ENCODE measurements at places on chromosomes 16 and 17.

GRCh38 chr17:17942846-17943245 lies 29.4 kb downstream of the TOM1L2 start:
- DNase-seq = no peak

DNA sequence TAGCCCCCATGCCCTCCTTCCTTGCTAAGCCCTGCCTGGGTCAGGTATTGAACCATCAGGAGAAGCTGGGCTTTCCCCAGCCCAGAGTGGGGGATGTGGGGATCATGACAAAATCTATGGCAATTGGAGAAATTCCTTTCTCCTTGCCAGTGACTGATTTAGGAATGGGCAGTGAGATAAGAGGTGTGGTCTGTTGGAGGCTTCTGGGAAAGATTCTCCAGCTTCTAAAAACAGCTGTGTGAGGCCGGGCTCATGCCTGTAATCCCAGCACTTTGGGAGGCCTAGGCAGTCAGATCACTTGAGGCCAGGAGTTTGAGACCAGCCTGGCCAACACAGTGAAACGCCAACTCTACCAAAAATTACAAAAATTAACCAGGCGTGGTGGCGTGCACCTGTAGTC lies 69.1 kb downstream of the SRCIN1 start:
- DNase-seq = no peak

- no peak for DNase-seq
Measured at GRCh38 chr16:85853547-85854545, 45.1 kb upstream of the IRF8 start.

DNA sequence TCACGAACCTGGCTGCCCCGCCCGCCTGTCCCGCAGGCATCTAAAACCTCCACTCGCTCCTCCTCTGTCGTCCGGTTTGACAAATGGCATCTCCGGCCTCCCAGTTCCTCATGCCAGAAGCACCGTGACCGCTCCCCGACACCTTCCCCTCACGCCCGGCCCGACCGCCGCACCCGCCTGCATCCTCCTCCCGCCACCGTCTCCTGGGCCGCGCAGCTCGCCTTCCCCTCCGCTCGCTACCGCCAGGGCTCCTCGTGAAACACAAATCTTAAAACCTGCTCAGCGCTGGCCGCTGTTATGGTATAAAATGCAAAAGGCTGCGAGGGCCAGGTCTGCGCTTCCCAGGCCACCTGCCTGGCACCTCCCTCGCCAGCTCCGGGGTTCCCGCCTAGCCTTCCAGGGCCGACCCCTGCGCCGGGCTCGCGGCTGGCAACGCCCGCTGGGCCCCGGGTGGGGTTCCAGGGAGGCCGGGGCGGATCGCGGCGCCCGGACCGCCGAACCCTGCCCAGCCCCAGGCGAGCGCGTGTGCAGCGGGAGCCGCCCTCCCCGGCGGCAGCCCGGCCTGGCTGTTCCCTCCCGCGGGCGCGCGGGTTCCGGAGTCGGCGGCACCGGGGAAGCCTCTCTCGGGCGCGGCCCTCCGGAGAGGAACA lies 488 bp downstream of the SPSB3 start:
- DNase-seq = peak; percentile 60

DNA sequence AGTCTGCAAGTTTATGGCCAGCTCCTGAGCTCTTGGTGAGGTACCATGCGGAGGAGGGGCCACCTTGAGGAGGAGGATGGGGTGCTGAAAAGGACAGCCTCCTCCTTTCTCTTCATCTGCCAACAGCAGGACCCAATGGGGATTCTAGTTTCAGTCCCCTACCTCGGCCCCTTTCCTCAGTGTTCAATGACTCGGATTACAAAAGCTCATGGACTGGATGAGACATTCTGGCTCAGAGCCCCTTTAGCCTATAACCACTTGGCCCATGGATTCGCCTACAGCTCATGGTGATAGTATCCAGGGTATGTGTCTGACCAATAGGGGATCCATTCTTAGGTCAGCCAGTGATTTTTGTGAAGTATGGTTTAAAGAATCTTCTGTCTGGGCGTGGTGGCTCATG lies 8.5 kb upstream of the PIK3R6 start:
- DNase-seq = no peak

DNA sequence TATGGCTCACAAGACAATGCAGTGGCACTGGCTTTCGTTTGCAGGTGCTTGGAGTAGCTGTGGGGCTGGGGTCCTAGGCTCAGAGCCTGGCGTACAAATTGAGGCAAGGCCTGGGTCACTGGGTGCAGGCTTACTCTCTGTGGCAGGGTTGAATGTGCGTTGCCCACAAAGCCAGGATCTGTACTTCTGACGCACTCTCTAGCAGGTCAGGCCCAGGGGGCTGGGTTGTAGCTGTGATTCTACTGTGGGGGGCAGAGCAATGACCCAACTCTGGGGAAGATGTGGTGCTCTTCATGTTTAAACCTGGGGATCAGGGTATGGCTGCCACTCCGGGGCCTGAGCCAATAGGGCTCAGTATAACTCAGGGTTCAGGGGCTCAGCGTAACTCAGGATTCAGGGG lies 6.4 kb upstream of the PRSS21 start:
- DNase-seq = no peak

- DNase-seq = no peak
Measured at GRCh38 chr16:66616592-66616991, 12.1 kb downstream of the CMTM3 start.

- no peak for DNase-seq
Measured at GRCh38 chr17:72989074-72989610, 103.3 kb downstream of the SLC39A11 start.

DNA sequence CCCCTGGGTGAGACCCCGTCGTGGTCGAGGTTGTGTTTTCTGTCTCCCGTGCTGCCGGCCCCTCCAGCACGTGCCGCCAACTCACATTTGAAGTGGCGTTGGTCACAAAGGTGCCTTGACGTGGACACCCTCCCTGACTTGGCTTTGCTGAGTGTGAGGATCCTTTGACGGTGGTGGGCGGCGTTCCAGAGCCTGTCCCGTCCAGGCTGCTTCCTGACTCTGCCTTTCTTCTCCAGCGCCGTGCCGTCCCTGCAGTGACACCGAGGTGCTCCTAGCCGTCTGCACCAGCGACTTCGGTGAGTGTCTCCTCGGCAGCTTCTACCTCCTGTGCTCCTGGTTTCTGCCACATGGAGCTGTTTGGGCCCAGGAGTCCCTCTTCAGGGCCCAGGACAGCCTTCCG lies 13.5 kb downstream of the METRNL start:
- no peak for DNase-seq

- no peak for DNase-seq
Measured at GRCh38 chr17:19709841-19710240, 6.5 kb downstream of the SLC47A2 start.

DNA sequence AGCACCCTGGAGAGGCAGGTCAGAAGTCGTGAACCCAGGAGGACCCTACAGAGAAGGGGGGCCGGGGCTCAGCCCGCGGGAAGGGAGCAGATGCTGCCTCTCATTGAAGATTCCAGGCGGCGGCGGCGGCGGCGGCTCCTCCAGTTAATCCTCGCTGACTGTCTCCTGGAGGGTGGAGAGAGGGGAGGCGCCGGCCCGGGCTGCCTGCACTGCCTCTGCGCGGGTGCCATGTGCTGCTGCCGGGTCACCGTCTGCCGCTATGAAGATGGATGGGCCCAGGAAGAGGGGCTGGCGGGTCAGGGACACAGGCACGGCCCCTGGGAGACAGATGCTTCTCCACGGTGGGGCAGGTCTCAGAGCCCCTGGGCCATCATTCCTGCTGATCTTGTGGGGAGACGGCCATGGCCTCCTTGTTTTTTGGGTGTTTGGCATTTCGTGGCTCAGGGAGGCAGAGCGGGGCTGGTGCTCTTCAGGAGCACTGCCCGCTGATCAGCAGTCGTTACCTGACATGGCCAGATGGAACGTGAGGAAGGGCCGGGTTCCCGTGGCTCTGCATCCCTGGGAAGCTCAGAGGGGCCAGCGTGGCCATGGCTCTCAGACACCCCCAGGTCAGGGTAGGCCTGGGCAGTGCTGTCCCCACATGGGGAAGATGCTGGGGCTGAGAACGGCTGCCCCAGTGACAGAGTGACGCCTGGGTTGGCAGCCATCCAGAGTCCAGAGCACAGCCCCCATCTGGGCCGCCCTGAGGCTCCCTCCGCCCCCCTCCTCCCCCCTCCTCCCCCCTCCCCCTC lies 36.1 kb downstream of the GINS2 start:
- DNase-seq = no peak

GRCh38 chr16:61987474-61988012 lies 48.7 kb downstream of the CDH8 start:
- no peak for DNase-seq

DNA sequence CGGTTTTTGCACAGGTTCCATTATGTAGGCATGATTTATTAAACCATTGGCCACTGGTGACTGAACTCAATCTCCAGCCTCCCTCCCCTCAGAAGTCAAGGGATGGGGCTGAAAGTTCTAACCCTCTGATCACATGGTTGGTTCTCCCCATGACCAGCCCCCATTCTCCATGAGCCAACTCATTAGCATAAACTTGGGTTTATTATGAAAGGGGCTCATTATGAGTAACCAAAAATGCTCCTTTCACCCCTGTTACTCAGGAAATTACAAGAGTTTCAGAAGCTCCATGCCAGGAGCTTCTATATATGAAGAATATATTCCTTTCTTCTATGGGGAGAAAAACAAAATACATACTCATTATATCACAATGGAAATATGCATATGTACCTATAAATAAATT lies 555.3 kb downstream of the HS3ST4 start:
- DNase-seq = no peak

- DNase-seq = no peak
Measured at GRCh38 chr16:47144559-47144877, 773 bp upstream of the NETO2 start.

- no peak for DNase-seq
Measured at GRCh38 chr16:27344721-27345120, 30.9 kb downstream of the IL4R start.

- no peak for DNase-seq
Measured at GRCh38 chr16:26645614-26646013, 421.1 kb upstream of the C16orf82 start.

DNA sequence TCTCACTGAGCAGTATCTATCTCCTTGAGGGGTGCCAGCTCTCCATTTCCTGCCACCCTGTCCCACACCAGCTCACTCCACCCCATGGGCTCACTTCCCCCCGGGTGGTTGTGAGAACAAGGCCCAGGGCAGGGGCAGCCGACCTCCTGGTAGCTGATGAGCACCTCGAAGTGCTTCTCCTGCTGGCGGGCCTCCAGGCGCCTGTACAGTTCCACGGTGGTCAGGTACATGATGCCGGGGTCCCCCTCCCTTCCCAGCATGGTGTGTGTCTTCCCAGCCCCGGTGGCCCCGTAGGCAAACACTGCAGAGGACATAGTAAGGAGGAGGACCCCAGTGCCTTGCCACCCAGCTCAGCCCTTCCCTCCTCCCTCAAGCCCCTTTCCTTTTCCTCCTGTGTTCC lies 12.5 kb downstream of the KIF18B start:
- DNase-seq = no peak

DNA sequence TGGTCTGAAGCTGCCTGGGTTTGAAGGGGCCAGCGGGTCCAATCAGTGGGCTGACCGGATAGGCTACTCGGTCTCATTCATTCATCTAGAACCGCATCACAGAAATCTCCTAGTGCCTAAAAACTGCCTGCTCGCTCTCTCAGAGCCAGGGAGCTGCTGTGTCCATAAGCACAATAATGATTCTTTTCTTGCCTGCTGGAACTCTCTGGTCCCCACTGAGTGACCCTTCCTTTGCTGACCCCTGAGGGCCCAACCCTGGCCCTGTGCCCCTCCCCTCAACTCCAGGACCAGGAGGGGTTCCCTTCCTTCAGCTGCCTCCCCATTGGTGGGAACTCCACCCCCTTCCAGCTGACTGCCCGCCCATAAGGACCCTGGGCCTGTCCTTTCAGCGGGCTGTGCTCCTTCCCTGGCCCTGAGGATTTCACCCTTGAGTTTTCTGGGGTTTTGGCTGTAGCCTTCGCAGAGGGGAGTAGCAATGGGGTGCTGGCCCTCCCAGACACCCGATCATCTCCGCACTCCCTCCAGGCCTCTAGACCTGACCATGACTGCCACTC lies 39.5 kb upstream of the DNAH9 start:
- no peak for DNase-seq

- peak; percentile 70 for DNase-seq
Measured at GRCh38 chr17:44363613-44364159, at the start of gene FAM171A2. Gene FAM171A2 (minus strand): TSS chr17:44363853. CDS start chr17:44363714, 139 bp downstream.

DNA sequence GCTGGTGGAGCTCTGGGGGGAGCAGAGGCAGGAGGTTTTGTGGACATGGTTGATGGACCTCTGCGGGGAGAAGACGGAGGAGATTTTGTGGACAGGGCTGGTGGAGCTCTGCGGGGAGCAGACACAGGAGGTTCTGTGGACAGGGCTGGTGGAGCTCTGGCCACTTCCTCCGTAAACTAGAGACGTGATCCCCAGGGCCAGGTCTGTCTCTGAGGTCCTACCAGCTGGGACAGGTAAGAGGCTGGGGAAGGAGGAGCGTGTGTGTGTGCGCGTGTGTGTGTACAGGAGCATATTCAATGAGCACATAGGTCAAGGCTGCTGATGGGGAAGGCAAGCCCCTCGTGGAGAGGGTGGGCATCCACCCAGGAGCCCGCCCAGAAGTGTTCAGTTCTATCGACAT lies 20.6 kb downstream of the RPH3AL start:
- no peak for DNase-seq

GRCh38 chr16:4324492-4325252 lies 8.8 kb downstream of the GLIS2 start:
- no peak for DNase-seq

DNA sequence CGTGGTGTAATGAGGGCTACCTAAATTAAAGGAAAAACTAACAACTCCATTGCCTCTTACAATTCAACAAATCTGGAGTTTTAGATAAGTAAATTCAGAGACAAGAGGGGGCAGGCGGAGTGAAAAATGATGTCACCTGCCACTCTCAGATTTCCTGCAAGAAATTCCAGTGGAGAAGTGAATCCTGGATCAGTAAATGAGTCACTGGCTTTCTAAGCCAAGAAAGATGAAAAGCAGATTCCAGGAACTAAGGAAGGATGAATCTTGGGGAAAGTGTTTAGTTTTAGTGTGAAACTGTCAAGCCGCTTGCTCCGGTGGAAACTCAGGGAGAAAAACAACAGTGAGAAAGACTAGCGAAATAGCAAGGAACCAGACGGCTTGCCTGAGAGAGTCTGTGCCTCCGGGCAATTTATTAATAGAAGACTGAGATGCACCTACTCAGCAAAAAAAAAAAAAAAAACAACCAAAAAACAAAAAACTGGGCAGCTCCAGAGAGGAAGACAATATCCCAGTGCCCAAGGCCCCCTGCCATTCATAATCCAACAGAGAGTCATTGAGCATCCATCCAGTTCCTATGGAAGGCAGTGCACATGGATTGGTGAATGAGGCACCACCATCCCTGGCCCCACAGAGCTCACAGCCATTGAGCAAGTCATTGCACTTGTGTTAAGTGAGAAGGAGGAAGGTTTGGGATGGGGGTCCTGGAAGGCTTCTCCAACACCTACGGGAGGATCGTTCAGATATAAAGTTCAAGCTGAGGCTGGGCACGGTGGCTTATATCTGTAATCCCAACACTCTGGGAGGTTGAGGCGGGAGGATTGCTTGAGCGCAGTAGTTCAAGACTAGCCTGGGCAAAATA lies 12.1 kb upstream of the RIPOR1 start:
- DNase-seq = no peak

Data from stimulated activated naive CD4-positive, alpha-beta T cell (primary cell).